ENCODE measurements at places on chromosomes 2 and 18.

DNA sequence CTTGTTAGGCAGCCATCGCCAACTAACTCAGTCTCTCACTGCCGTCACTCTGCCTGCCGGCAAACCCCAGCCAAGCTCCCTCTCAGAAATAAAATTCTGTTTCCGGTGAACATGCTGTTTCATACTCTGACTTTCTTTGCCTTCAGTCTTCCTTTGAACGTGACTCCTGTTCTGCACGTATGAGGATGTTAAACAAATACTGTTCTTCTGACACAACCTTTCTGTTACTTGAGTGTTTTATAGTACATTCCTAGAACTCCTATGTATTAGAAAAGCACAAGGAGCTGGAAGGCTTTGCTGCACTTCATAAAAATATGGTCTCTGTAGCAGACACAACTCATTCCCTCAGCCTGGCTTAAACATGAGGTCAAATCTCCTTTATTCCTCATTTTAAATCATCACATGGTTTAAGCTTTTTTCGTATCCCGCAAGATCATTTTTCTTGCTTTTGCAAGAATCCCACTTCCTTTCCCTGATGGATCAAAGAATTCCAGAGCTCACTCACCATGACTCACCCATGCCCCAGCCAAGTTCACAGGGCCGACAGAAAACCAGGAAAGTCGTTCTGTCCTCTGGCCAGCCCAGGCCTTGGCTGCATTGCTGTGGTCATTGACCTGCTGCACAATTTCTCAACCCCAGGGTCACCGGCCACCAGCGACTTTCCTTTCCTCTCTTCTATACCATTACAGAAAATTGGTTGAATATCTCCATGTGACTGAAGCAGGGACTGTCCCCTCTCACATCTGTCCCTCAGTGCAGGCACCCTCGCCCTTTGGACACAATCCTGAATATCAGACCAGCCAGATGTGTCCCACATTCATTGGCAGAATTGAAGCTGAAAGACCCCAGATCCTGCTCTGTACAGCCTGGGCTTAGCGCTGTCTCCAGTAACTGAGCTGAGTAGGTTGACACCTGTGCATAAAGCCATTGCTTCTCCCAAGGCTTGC is 183.1 kb upstream of the ARL4C start:
- no peak overlapping the region for H3K4me3 ChIP-seq
- peak overlapping the region; percentile 72 for H3K27ac ChIP-seq
- H3K27me3 ChIP-seq = no peaks in the 10 kb centered on the region
- peak; percentile 84 for DNase-seq

DNA sequence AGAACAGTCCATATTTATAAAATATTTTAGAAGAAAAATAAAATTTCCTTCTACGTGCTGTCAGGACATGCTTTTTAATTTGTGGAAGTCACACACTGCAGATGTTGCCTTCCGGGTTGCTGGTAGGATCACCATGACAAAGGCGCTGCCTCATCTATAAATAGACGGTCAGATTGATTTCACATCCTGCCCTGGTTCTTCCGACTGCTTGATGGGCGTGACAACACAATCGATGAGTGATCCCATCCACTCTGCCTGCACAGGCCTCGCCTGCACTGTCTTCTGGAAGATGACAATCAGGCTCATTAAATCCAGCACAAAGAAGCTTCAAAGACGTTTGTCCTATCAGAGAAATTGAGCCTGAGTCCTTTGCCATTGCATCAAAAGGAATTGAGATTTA is 318.9 kb upstream of the TRIB2 start:
- no peaks in the 10 kb centered on the region for H3K27me3 ChIP-seq
- DNase-seq = no peak
- H3K4me1 ChIP-seq = no peaks in the 10 kb centered on the region
- H3K36me3 ChIP-seq = no peaks in the 10 kb centered on the region
- H3K27ac ChIP-seq = no peak overlapping the region

GRCh38 chr2:3604991-3605961 is 10.4 kb downstream of the COLEC11 start:
- no peaks in the 10 kb centered on the region for H3K4me1 ChIP-seq
- no peak overlapping the region for H3K27ac ChIP-seq
- no peak overlapping the region for H3K4me3 ChIP-seq
- H3K36me3 ChIP-seq = no peaks in the 10 kb centered on the region

- H3K4me3 ChIP-seq = peak overlapping the region; percentile 39
- H3K36me3 ChIP-seq = no peaks in the 10 kb centered on the region
- H3K27me3 ChIP-seq = peaks cover 36% of the 10 kb centered on the region
- DNase-seq = no peak
These were observed 3.6 kb upstream of the DLX2 start for GRCh38 chr2:172106108-172106961.

DNA sequence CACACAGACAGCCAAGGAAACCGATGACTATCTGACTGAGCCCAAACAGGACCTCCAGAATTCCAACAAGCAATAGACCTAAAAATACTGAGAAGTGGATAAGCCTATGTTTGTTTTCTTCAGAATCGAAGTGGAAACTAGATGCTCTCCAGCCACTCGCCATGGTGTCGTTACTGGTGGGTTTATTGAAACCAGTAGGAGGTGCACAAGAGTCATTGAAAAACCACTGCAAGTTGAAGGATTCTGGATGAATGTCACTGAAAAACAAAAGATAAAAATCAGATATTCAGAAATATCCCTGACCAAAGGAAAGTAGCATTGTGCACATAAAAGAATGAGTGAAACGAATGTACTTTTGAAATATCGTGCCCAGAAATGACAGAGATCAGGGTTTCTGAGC is 15.3 kb downstream of the TM4SF20 start:
- peak overlapping the region; percentile 58 for H3K27ac ChIP-seq
- H3K4me3 ChIP-seq = no peak overlapping the region

Data from ascending aorta (tissue), 2 donors.